Activated gamma-delta T cell treated with Interleukin-2 at 50 U/mL for 16 hours (primary cell): ENCODE measurements at places on chromosomes 2 and 18.

DNA sequence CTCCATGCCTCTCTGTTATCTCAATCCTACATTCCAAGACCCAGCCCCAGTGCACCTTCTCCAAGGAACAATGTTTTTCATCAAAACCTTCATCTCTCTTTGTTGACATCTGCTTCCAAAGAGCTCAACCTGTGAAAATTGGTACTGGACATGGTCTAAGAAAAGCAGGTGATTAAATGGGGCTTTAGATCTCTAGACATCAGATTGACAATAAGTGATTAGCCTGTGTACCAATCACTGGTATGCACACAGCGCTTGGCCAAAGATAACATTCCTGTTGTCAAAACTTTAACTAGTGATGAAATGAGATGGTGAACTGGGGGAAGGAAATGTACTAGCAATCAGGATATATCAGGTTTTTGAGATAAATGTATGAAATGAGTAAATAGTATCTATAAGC lies 183.3 kb downstream of the TDRD15 start:
- DNase-seq: no peak

GRCh38 chr2:25151718-25152117 lies 16.7 kb downstream of the POMC start:
- no peak for DNase-seq

GRCh38 chr18:50582500-50582899 lies 22.6 kb downstream of the MAPK4 start:
- no peak for DNase-seq

GRCh38 chr2:195468771-195469170 lies 188.3 kb upstream of the SLC39A10 start:
- DNase-seq: no peak

DNA sequence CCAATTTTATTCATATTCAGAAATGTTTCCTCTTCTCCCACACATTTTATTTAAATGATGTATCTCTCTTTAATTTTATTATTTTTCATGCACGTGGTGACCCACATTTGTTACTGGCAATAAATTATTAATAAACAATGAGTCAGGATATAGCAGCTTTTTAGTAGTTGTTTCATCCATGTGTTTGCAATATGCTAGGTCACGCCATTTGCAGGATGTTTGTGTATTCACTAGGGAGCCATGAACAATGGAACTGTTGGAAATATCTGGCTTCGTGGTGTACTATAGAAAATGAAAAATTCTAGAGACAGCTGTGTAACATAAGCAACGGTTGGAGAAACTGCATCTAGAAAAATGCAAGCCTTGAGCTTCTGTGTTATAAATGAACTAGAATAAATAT lies 176.0 kb upstream of the COL3A1 start:
- no peak for DNase-seq

GRCh38 chr2:216911008-216911407 lies 51.1 kb upstream of the TNP1 start:
- DNase-seq: no peak

DNA sequence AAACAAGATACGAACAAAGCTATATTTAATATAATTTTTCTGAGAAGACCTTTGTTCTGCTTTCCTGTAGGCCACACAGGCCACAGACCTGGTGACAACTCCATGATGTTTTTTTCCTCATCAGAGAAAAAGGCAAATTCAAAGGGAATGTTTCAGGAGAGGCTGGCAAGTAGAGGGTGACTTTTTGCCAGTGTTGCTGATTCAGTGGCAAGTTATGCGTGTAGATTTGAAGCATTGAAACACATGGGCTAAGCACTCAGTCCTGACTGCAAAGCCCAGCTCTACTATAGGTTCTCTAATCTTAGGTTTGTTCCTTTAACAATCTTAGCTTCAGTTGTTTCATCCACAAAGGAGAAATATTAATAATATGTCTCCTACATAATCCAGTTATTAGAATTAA lies 499.8 kb downstream of the SUCLG1 start:
- DNase-seq: no peak

GRCh38 chr2:231058761-231059550 lies 2.3 kb downstream of the PSMD1 start:
- no peak for DNase-seq

- DNase-seq: no peak
Observed at GRCh38 chr2:42197792-42198191, 28.6 kb downstream of the EML4 start.

GRCh38 chr2:181958726-181959125 lies 26.9 kb upstream of the PPP1R1C start:
- no peak for DNase-seq

GRCh38 chr18:3350566-3351527 lies 88.9 kb downstream of the MYL12B start:
- no peak for DNase-seq

- DNase-seq: no peak
Observed at GRCh38 chr2:156797832-156798231, 361.7 kb downstream of the GPD2 start.

- DNase-seq: no peak
Observed at GRCh38 chr2:1937066-1937465, 192.8 kb upstream of the PXDN start.

DNA sequence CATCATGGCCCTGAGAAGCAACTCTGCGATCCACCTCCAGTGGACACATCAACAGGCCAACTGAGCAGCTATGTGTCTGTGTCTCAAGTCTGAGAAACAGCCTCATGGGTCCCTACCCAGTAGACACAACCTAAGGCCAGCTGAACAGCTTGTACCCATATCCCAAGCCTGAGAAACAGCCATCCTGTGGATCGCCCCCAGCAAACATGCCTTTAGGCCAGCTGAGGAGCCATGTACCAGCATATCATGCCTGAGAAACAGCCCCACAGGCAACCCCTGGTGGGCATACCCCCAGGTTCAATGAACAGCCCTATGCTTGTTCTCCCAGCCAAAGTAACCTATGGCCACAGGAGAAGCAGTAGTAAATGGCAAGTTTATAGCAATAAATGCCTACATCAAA lies 126.7 kb upstream of the OTX1 start:
- no peak for DNase-seq

DNA sequence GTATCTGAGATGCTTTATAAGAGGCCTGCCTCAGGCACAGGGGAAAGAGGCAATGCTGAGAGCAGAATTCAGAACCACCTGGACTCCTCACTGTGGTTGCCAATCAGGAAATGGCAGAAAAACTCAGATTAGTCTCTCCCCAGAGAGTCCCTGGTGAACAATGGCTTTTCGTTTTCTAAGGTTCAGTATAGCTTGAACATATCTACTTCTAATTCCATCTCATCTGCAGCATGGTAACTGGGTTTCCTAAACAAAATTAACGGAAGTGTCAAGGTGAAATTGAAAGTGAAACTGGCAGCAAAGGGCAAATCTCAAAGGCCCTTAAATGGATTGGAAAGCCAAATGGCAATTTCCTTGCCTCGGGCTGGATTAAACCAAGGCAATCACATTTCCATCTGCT lies 480.2 kb upstream of the ACVR2A start:
- no peak for DNase-seq

GRCh38 chr18:48203961-48204666 lies 205.1 kb downstream of the ZBTB7C start:
- no peak for DNase-seq

GRCh38 chr2:222998459-222998858 lies 53.5 kb upstream of the KCNE4 start:
- no peak for DNase-seq

DNA sequence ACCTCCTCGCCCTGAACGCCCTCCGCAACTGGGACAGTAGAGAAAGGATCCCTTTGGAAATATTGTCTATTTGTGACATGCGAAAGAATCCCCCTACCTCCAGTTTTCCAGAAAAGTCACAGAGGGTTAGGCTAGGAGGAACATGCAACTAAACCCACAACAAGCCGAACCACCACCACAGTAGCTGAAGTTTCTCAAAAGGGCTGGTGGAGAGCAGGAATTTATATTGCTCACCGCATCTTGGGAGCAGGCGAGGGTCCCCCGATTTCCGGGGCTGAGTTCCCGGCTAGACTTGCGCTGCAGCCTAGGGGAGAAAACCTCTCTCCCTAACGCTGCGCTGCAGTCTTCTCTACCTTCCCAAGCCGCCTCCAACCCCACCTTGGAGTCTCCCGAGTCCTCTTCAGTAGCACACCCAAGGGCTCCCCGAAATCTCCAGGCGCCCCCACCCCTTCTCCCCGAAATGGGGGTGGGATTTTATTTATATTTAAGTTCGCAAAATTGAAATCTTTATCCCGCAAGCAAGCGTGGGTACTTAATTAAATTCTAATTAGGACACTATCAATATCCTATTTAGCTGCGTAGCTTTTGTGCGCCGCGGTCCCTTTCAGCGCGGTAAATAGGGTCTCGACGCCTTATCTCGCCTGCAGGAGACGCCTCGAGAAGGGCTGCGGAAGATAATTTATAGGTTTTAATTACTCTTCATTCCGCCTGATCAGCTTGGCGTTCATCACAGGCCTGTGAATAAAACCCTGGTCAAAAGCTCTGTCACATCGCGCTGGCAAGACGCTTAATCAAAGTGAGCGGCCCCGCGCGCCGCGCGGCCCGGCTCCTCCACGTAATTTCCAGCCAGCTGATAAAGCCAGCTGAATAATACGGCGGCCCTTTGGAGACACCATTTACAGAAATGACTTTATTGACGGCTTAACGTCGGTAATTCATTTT lies 2.0 kb upstream of the EN1 start:
- DNase-seq: no peak

DNA sequence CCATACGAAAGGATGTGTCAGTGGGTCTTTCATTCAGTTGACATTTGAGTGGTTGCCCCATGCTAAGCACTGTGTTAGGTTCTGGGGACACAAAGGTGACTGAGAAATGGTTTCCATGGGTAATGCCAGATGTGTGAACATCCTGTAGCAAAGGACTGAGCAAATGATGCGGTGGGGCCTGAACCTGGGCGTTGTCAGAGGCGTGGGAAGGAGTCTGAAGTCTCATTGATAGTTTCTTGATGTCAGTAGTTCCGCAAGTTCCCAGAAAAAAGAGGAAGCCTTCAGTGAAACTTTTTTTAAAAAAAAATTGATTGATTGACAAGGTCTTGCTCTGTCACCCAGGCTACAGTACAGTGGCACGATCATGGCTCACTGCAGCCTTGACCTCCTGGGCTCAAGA lies 56.9 kb downstream of the LIMS1 start:
- no peak for DNase-seq

DNA sequence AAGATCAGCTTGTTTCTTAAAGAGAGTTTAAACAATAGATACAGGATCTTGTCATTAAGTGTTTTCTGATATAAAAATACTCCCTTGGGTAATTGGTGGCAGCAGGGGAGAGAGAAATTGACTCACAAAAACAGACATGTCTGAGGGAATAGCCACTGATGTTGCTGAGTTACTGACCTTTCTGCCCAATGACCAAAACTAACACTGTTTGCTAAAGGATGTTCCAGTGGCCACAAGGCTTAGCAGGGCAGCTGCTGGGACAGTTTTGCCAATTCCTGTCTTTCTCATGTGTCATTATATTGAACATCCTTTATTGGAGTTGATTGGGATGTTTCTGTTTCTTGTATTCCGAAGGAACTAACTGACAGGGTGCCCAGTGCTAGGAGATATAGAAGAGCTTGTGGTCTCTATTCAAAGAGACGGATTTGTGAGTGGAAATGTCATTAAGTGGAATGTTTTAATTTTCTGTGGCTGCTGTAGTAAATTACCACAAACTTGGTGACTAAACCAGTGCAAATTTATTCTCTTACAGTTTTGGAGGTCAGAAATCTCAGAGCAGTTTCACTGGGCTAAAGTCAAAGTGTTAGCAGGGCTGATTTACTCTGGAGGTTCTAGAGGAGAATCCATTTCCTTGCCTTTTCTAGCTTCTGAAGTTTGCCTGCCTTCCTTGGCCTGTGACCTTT lies 124.8 kb upstream of the RMDN2 start:
- no peak for DNase-seq

DNA sequence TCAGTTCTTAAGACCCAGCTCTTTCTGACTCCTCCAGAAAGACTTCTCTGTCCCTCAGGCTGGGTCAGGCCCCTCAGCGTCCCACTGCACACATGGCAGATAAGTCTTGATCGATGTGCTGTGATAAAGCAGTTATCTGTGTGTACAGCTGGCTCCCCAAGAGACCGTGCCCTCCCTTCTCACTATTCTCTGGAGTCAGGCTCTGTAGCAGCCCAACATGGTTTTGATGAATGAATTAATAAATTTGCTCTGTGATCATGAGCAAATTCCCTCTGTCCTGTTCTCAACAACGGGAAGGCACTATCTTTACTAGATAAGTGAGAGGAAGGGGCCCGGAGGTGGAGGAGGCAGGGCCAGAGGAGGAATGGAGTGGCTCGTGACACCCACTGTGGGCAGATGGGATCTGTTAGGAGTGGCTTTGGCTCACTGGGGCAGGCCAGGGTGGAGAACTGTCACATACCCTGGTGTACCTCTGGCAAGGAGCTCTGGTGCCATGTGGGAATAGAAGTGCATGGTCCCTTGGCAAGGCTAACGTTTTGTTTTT lies 48.3 kb downstream of the ZFP36L2 start:
- no peak for DNase-seq

GRCh38 chr2:9803023-9803805 lies 40.1 kb upstream of the TAF1B start:
- DNase-seq: no peak

- DNase-seq: no peak
Observed at GRCh38 chr2:176581557-176582165, 312.4 kb downstream of the MTX2 start.

- no peak for DNase-seq
Observed at GRCh38 chr2:23373666-23374065, 11.3 kb upstream of the KLHL29 start.

DNA sequence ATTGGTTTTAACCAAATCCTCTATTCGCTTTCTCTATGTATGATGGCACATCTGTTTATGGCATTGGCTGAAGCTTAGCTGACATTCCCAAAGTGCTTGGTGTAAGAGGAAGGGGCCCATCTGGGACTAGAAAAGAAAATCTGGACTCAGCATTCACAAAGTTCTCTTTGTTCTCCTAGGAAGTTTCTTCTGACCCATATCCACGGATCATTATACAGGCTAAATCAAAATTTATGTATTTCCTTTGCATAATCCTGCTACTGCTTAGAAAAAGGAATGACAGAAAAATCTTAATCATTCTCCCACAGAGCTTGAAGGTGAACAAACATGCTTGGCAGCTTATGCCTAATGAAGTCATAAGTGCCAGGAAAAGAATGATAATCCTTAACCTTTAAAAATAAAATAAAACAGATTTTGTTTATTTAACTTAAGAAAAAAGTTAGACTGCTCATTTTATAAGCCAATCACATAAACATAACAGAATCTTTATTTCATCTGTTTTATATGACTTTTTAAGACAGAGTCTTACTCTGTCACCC lies 88.4 kb downstream of the NYAP2 start:
- no peak for DNase-seq

DNA sequence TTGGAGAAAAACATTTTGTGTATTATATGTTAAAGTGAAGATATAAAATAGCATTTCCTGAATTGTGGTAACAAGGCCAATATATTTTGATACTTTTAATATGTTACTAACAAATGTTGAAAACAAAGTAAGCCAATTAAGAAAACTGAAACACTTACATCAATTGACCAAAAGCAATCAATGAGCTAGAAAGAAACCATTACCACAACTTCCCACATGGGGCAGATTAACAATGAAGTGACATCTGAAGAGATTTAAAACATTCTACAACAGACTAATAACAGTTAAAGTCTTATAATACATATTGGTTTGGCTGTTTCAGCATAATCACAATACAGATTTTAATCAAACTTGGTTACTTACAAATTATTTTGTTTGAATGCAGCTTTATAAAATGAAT lies 282.4 kb upstream of the NETO1 start:
- DNase-seq: no peak
